Suprapubic skin (tissue), 4 donors: ENCODE measurements at places on chromosomes 13 and 19. TPM values are rescaled to one million over a fixed set of nuclear protein-coding genes. Genes with fewer than 3 reads are reported as not detected.

Gene MIA
- 4.8 TPM for total RNA-seq

Gene PGLYRP1
- not detected for total RNA-seq

Gene FAM124A
- total RNA-seq: 4.1 TPM

Gene CSNK1G2
- 46.1 TPM for total RNA-seq
